ENCODE measurements at places on chromosomes 2 and 18. TPM values are rescaled to one million over a fixed set of nuclear protein-coding genes. Genes with fewer than 3 reads are reported as not detected.

DNA sequence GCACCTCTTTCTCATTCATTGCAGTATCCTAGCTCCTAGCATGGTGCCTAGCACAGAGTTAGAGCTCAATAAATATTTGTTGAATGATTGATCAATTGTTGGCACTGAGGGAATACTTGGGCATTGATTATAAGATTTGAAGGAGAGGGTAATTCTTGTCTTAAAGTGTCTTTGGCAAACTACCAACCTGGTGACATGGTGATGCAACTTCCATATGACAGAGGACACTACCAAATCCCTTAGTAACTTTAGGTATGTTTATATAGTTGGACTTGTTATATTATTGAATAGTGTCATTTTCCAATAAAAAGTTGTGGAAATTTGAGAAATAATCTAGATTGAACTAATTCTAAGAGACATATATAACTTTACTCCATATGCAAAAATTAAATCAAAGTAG lies 58.6 kb upstream of the CHMP1B start:
- no peak overlapping the region for H3K27ac ChIP-seq
- H3K36me3 ChIP-seq, result no peaks in the 10 kb centered on the region
- no peak overlapping the region for H3K4me3 ChIP-seq
- DNase-seq, result no peak

- H3K4me1 ChIP-seq, result 0 out of 2 replicates have a peak, but pooled peaks cover 2% of the 10 kb centered on the region
- H3K4me3 ChIP-seq, result no peak overlapping the region
- no peak for DNase-seq
- H3K27ac ChIP-seq, result no peak overlapping the region
- no peaks in the 10 kb centered on the region for H3K27me3 ChIP-seq
Observed at GRCh38 chr18:60196836-60197606, 175.6 kb downstream of the MC4R start.

DNA sequence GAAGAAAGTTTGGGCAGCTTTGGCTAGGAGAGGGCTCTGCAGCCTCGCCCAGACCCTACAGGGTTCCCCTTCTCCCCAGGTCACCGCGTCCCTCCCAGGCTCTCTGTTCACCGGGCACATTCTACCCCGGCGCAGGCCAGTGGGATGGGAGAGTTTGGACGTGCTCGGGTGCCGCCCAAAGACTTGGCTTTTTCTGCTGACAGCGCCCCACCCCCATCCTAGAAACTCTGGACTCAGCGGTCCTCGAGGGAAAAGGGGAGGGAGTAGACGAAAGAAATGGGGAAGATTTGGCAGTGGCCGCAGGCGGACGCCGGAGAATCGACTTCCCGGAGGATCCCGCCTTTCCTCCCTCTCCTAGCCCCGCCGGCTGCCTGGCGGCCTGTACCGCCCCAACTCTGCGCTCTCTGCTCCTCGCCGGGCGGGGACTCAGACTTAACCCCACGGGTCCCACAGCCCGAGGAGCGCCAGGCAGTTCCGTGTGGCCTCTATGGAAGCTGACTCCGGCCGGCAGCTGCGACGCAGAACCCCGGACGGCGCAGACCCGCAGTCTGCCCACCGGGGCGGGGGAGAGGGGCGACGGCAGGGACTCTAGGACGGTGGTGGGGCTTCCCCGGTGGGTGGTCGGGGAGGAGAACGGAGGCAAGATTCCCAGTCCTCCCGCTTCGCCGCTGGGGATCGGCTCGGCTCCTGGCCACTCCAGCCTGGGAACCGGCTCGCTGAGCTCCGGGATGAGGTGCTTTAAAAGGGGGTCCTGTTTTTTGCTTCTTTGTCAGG lies 863 bp upstream of the SIX2 start:
- no peaks in the 10 kb centered on the region for H3K36me3 ChIP-seq
- peaks cover 68% of the 10 kb centered on the region for H3K27me3 ChIP-seq
- peaks cover 13% of the 10 kb centered on the region for H3K4me1 ChIP-seq
- DNase-seq, result no peak
- H3K27ac ChIP-seq, result no peak overlapping the region

The DOK6 gene
- 0.50 TPM for total RNA-seq

- H3K27ac ChIP-seq, result no peak overlapping the region
- peaks cover 8% of the 10 kb centered on the region for H3K4me1 ChIP-seq
- no peak overlapping the region for H3K4me3 ChIP-seq
- H3K27me3 ChIP-seq, result no peaks in the 10 kb centered on the region
- DNase-seq, result no peak
Observed at GRCh38 chr18:36451454-36452251, 154.1 kb downstream of the FHOD3 start.

The ACMSD gene
- not detected for total RNA-seq

The ABCB11 gene
- not detected for total RNA-seq

GRCh38 chr2:133286326-133286922 lies 281.8 kb downstream of the NCKAP5 start:
- H3K27ac ChIP-seq, result no peak overlapping the region
- no peak overlapping the region for H3K4me3 ChIP-seq
- DNase-seq, result no peak
- H3K36me3 ChIP-seq, result no peaks in the 10 kb centered on the region
- H3K27me3 ChIP-seq, result no peaks in the 10 kb centered on the region

The RNF152 gene
- total RNA-seq, result 2.2 TPM

The RBKS gene
- 1.1 TPM for total RNA-seq

GRCh38 chr2:53173091-53173490 lies 594.5 kb upstream of the CHAC2 start:
- no peak for DNase-seq
- no peak overlapping the region for H3K4me3 ChIP-seq
- no peaks in the 10 kb centered on the region for H3K36me3 ChIP-seq

The FOXD4L1 gene
- not detected for total RNA-seq

DNA sequence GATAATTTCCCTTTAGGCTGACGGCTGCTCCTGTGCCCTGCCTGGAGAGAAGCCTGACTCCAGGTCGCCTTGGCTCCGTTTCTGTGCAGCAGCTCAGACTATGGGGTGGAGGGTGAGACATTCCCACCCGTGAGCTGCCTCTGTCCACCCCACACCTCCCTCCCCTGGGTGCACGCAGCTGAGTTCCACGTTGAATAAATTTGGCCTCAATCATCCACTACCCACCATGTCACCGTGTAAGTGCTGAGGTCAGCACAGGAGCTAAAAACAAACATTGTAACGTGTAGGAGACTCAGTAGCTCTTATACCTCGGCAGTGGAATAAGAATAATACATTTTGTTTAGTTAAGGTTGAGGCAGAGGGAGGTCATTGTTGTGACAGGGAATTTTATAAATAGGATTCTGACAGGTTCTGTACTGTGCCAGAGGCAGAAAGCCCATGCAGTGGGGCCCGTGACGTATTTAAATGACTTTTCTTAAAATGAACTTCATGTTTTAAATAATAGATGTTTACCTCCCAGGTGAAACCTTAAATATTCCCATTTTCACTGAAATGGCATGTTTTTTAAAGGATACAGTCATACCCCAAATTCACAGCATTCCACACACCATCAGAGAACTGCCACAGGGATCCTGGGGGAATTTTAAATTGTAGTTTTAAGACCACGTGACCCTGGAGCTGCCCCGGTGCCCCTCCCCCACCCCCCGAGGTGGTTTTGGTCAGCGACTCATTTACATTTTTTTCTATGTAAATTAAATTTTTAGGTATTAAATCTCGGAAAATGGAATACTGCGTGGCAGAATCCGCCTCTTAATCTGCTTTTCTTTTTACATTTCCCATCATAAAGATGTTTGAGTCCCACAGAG lies 50.2 kb downstream of the NFATC1 start:
- no peak overlapping the region for H3K4me3 ChIP-seq
- H3K27me3 ChIP-seq, result no peaks in the 10 kb centered on the region
- no peak for DNase-seq
- no peaks in the 10 kb centered on the region for H3K4me1 ChIP-seq

DNA sequence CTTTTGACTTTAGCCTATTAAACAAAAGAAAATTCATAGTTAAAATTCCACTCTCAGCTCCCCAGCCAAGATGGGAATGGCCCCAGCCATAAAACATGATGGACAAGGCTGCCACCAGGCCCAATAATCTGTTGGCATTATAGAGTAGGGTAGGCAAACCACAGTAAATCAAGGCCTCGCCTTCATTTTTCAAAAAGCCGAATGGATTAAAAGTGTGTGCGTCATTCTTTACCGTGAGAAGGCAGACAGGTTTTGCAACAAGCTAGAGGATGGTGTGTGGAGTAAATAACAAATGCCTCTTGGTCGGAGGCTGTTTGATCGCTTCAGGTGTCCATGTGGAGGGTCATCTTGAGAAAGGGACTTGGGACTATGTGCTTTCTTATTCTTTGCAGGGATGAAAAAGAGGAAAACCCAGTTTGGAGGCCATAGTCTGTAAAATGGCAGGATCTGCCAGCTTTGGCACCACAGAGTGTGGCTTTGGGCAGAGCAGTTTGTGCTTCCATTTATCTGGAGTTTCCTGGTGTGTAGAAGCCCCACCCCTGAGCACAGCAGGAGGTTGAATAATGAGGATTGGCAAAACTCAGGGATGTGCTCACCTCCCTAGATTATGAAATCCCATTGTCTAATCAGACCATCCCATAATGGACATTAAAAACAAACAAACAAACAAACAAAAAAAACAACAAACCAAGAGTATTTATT lies 57.1 kb upstream of the ITGB6 start:
- H3K36me3 ChIP-seq, result no peaks in the 10 kb centered on the region
- DNase-seq, result no peak
- H3K4me1 ChIP-seq, result no peaks in the 10 kb centered on the region
- no peak overlapping the region for H3K27ac ChIP-seq
- H3K27me3 ChIP-seq, result no peaks in the 10 kb centered on the region

DNA sequence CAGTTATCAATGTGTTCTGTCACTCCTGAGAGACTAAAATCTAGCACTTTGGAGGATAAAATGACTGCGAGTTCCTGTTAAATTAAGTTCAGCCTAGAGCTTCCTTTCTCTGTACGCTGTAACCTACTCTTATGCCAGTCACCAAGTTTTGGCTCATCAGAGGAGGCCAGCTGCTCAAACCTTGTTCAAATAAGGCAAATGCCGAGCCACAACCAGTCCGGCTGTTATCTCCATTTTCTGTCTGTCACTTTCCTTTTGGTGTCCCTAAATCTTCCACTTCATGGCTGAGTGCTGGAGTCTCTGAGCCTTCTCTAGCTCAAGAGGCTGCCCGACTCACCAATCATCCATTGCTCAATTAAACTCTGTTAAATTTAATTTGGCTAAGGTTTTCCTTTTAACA lies 33.5 kb upstream of the PXDN start:
- H3K27ac ChIP-seq, result no peak overlapping the region
- no peak overlapping the region for H3K4me3 ChIP-seq
- H3K36me3 ChIP-seq, result no peaks in the 10 kb centered on the region

DNA sequence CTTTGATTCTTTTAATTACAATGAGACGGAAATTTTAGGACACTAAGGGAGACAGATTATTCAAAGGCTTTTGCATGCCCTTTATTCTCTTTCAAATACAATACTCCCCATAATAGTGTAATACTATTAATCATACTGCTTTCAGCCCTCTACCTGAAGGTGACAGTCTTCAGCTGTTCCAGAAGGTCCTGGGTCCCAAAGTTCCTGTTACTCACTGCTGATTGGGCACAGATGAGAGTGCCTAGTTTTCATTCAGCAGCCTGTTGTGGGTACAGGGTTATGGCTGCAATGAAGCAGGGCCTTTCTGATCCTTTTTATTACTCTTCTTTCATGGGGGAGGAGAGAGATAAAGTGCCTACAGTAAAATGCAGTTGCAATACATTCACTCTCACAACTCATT lies 80.2 kb downstream of the NUP35 start:
- no peaks in the 10 kb centered on the region for H3K36me3 ChIP-seq
- H3K27ac ChIP-seq, result no peak overlapping the region
- no peak overlapping the region for H3K4me3 ChIP-seq
- DNase-seq, result no peak
- no peaks in the 10 kb centered on the region for H3K4me1 ChIP-seq

- H3K4me3 ChIP-seq, result no peak overlapping the region
- no peaks in the 10 kb centered on the region for H3K4me1 ChIP-seq
- no peak for DNase-seq
Observed at GRCh38 chr2:3487432-3487831, 31.9 kb downstream of the ADI1 start.

GRCh38 chr2:89833780-89834117 lies 1142.3 kb downstream of the RPIA start:
- no peak for DNase-seq
- H3K4me3 ChIP-seq, result no peak overlapping the region
- no peaks in the 10 kb centered on the region for H3K27me3 ChIP-seq
- no peak overlapping the region for H3K27ac ChIP-seq

The ALK gene
- total RNA-seq, result 0.09 TPM

DNA sequence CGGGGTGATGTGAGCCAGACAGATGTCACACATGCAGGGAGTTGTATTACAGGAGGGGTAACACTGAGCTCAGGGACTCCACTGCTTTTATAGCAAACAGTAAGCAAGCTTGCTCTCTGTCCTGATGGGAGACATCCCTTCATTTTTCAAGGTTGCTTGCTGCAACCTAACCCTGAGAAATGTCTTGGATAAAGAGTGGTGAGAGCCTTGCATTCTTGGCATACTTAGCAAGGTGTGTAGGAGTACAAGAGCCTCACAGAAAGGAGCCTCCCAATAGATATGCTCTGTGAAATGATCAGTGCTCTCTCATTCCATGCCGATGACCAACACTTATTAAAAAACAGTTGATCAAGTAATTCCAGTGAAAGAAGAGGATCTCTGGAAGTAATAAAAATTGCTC lies 8.1 kb downstream of the PFN4 start:
- H3K36me3 ChIP-seq, result peaks cover 4% of the 10 kb centered on the region
- H3K4me1 ChIP-seq, result no peaks in the 10 kb centered on the region
- H3K27me3 ChIP-seq, result no peaks in the 10 kb centered on the region
- no peak overlapping the region for H3K27ac ChIP-seq

DNA sequence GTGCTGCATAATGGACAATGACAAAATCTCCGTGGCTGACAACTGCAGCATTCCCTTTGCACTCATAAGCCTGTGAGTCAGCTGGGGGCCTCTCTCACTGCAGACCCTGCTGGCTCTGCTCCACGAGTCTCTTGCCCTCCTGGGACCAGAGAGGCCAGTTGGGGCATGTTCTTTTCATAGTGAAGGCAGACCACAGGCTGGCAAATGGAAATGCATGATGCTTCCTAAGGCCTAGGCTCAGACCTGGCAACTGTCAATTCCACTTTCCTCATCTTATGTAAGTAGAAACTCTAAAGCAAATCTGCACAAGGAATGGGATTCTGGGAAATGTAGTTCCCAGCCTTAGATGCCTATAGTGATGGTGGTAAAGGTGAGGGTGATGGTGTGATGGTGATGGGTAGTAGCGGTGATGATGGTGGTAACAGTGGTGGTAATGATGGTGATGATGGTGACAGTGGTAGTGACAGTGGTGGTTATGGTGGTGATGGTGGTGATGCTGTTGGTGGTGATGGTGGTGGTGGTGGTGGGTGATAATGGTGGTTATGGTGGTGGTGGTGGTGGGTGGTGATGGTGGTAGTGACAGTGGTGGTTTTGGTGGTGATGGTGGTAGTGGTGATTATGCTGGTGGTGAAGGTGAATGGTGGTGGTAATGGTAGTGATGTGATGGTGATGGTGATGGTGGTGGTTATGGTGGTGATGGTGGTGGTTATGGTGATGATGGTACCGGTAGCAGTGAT lies 185.8 kb upstream of the ARL4C start:
- no peaks in the 10 kb centered on the region for H3K36me3 ChIP-seq
- H3K27ac ChIP-seq, result no peak overlapping the region
- H3K27me3 ChIP-seq, result no peaks in the 10 kb centered on the region
- H3K4me1 ChIP-seq, result peaks cover 11% of the 10 kb centered on the region
- DNase-seq, result no peak
- no peak overlapping the region for H3K4me3 ChIP-seq
